ENCODE measurements at places on chromosomes 12 and 14. TPM values are rescaled to one million over a fixed set of nuclear protein-coding genes. Genes with fewer than 3 reads are reported as not detected.

The PDE3A gene
- polyA plus RNA-seq = 22.1 TPM

DNA sequence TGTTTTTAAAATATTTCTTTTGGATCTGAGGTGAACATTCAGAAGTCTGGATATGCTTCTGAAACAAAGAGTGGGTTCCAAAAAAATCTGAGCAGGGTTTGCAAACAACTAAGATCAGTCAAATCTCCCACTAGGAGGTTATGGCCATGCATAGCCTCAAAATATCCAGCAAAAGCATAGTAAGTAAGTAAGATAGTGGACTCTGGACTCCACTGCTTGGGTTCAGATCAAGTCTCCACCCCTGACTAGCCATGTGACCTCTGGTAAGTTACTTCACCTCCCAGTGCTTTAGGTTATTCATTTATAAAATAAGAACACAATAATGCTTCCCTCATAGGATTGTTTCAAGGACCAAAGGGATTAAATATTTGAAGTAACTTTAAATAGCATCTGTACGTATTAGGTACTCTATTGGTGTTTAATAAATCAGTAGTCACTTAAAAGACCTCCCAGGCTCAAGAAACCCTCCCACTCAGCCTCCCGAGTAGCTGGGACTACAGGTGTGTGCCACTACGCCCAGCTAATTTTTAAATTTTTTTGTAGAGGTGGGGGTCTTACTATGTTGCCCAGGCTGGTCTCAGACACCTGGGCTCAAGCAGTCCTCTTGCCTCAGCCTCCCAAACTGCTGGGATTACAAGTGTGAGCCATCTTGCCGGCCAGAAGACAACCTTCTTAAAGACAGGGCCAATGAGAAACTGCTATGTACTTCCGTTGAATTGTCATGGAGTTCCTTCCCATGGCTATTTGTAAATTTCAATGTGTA, 95.7 kb upstream of the SOX5 start:
- DNase-seq = no peak

GRCh38 chr14:21846227-21846885, 172.7 kb upstream of the OR4E1 start:
- DNase-seq = no peak

GRCh38 chr12:129063600-129063999, 210.3 kb downstream of the GLT1D1 start:
- DNase-seq = no peak

- no peak for DNase-seq
These were observed 163.7 kb upstream of the RPH3A start for GRCh38 chr12:112627851-112628250.

DNA sequence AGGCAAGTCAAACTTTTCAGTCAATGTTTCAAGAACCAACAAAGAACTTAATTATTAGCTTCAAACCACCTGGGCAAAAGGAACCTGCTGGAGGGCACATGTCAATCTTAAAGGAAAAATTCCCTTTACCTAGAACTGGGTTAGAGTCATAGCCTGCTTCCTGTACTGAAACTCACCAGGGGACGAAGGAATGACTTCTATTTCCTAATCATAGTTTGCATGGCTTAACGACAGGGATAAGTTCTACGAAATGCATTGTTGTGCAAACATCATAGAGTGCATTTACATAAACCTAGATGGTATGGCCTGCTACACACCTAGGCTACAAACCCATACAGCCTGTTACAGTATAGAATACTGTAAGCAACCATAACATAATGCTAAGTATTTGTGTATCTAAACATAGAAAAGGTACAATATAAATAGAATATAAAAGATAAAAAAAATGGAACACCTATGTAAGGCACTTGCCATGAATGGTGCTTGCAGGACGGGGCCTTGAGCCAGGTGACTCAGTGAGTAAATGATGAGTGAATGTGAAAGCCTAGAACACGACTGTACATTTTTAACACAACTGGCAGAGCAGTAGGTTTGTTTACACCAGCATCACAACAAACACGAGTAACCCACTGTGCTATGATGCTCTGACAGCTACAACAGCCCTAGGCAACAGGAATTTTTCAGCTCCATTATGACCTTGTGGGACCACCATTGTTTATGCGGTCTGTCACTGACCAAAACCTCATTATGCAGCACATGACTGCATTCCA, 234.9 kb upstream of the CAND1 start:
- DNase-seq = no peak

GRCh38 chr12:71780237-71780822, 25.7 kb downstream of the RAB21 start:
- peak; percentile 20 for DNase-seq

The SLC6A13 gene
- 60.0 TPM for polyA plus RNA-seq

The ADCY6 gene
- 118 TPM for polyA plus RNA-seq

The AKAP6 gene
- 4.6 TPM for polyA plus RNA-seq

DNA sequence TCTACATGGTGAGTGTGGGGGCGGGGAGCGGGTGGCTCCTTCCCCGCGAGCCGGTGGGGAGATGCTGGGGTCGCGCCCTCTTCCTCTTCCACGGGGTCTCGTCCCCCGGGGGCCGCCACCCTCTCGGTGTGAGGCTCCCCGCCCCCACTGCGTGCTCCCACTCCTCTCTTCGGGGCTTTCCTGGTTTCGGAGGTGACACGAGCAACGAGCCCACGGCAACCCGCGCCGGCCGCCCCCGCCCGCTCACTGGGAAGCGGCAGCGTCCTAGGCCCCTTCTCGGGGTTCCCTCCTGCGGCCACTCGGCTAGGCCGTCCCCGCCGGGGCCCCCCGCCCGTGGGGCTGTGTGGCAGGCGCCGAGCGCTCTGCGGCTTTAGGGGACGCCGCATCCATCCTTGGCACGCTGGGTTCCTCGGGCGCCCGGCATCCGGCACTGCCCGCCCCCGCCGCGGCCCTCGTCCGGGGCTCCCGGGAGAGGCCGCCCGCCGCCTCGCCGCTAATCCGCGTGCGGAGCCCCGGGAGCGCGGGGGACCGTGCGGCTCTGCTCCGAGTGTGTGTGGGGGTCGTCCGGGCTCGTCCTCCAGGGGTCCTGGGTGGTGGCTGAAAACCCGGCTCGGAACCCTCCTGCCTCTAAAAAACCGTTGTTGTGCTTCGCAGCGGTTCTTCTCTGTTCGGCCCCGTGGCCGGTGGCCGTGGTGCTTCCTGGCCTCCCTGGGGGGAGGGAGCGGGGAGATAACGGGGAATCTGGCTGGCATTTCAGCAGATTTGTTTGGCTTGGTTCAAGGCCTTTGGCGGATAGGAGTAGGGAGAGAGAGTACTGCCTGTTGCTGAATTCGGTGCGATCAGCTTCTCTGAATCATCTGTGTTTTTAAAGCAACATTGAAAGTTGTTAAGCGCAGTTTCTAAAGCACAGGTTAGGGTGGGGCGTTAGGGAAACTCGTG, 1.0 kb downstream of the PCNX1 start:
- DNase-seq = no peak

DNA sequence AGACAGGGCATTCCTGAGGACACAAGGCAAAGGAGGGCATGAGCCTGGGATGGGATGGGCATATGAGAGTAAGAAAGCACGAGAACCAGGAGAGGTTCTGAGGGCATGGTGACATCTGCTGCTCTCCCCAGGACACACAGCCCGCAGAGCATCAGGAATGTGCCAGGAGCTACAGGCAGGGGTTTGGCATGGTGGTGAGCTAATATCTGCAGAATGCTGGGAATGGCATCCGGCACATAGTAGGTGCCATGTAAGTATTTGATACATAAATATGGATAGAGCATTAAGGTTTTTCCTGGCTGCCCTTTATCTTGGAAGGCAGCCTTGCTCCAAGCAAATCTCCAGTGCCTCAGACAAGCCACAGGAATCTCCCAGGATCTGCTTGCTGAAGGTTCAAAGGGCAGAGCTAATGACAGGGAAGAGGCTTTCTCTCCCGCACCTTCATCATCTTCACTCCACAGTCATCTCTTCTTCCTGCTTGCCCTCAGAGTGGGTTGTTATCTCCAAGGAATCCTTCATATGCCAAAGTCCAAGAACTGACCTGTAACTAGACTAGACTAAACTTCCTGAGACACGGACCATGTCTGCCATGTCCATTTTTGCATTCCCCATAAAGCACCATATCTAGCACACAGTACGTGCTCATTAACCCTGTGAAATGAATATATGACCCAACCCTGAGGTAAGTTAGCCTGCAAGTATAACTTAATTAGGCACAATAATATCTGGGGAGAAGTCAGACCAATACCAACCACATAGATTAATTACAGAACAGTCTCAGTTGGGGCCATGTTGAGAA, 62.0 kb upstream of the SCN8A start:
- DNase-seq = no peak

The GMFB gene
- 88.7 TPM for polyA plus RNA-seq

DNA sequence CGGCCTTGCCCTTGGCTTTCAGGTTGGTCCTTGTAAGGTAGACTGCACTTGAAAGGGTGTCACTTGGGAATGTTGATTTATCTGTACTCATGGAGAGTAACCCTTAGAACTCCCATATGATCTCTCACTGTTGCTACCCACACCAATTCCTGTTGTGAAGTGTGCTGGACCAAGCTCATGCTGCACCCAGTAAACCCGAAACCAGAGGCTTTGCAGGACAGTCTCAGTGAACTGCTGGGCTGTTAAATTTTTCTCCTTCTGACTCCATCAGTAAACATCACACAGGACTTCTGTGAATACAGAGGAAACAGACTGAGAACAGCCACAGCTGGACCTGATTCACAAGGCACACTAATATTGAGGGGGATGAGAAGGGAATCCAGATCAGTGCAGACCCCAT, 783.0 kb downstream of the TMEM121 start:
- DNase-seq = no peak

GRCh38 chr12:121248622-121249021, 38.7 kb downstream of the P2RX4 start:
- DNase-seq = peak; percentile 39

DNA sequence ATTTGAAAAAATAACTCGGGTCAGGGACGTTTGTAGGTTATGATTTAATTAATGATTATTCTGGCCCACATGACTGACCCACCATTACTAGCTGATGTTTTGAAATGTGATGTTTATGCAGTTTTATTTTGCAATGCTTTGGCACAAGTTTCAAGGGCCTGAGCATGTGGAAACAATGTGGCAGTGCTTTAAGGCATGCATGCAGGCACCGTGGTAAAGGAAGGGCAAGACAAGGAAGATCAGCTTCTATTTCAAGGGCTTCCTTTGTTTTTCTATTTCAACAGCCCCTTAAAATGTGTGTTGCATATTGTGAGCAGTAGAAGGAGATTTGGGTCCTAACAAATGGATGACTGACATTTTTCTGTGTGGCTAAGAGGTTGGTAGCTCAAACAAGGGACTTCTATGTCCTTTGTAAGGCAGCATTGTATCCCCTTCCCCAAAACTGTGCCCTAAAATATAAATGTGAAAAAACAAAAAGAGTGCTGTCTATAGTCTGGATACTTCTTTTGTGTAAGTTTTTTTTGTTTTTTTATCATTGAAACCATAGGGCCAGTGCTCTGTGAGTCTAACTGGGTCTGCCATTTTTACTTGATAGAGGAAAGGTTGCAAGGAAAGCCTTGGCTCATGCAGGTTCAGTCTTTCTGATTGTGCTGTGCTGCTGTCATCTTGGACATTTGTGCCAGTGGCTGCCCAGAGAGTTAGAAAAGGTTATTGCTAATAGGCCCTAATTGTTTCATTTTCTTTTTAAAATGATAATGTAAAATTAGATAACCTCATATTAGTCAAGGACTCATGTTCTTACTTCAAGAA, 103.5 kb downstream of the FGD4 start:
- no peak for DNase-seq

DNA sequence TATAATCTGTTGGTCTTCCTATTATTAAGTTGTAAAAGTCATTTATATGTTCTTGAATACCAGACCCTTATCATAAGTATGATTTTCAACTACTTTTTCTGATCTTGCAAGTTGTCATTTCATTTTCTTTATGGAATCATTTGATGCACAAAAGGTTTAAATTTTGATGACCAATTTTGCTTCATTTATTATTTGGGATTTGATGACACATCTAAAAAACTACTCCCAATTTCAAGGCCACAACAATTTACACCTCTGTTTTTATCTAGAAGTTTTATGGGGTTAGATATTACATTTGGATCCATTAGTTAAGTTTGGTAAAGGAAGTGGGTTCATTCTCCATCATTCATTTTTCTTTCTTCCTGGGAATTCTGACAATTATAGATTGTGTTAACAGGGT, 259.2 kb downstream of the LRFN5 start:
- DNase-seq = no peak

DNA sequence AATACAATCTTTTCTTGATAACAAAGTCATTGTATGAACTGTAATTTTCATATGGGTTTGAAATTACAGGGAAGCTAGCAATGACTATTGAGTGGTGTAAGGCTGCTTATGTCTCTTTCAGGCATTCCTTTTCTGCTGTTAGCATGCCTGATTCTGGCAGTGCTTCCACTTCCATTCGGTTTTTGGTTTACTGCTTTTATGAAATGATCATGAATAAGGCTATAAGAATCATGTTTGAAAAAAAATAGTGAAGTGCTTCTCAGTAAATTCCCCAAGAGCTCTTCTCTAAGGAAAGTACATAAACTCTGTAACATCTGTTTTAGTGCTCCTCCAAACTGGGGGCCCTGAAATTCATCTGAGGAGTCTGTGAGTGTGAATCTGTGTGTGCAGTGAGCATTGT, 434.0 kb upstream of the RGS6 start:
- no peak for DNase-seq

The KRT74 gene
- not detected for polyA plus RNA-seq

GRCh38 chr12:39292125-39292630, 150.7 kb downstream of the KIF21A start:
- no peak for DNase-seq

All from renal pelvis (tissue), 12 donors.